RWPE1 (cell line): ENCODE measurements at places on chromosomes 5 and 9.
A peak's percentile ranks its signal among the peaks of the same experiment; 100 is the strongest.

- DNase-seq, result peak; percentile 69
Observed at GRCh38 chr5:176573564-176574296, 24.6 kb downstream of the CDHR2 start.

GRCh38 chr5:65141493-65141892 is 340.2 kb downstream of the ADAMTS6 start:
- DNase-seq, result no peak

- DNase-seq, result no peak
Observed at GRCh38 chr5:62791059-62791458, 212.4 kb downstream of the LRRC70 start.

GRCh38 chr9:3828495-3828894 is 302.7 kb upstream of the RFX3 start:
- peak; percentile 26 for DNase-seq

DNA sequence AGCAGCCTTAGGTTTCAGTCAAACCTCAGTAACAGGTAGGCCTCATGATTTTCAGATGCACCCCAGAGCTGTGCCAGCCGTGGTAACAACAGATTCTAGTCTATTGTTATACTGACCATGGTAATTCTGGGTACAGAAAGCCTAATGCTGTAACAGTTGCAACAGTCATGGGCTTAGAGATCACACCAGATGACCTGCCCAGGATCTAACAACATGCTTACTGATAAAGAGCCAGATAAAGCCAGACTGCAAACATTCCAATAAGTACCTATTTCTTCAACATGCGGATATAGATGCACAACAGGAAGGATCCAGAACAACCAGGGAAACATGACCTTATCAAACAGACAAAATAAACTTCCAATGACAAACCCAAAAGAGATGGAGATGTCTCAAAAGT is 42.8 kb downstream of the CERT1 start:
- no peak for DNase-seq

- peak; percentile 93 for DNase-seq
Observed at GRCh38 chr5:128579093-128579492, 41.0 kb upstream of the FBN2 start.

GRCh38 chr5:113608113-113608596 is 94.7 kb downstream of the YTHDC2 start:
- DNase-seq, result no peak
